ENCODE measurements at places on chromosomes 2 and 18. TPM values are rescaled to one million over a fixed set of nuclear protein-coding genes. Genes with fewer than 3 reads are reported as not detected.

DNA sequence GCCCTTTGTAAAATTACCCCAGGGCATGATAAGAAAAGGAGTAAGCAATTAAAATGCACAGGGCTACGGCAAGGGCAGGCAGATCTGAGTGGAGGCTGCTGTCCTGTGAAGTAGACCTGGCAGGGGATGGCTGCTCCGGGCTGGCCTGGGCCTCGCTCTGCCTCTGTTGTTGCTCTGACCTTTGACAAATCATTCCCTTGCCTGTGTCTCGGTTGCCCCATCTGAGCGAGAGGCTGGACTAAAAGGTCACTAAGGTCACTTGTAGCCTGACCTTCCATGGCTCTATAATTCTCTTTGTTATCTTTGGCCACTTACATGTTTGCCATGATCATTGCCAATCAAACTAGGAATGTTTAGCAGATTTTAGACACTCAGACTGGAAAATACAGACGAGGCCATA, 118.1 kb downstream of the KLHL29 start:
- DNase-seq = no peak

GRCh38 chr2:64861452-64862397, 127.5 kb upstream of the SLC1A4 start:
- DNase-seq = no peak

DNA sequence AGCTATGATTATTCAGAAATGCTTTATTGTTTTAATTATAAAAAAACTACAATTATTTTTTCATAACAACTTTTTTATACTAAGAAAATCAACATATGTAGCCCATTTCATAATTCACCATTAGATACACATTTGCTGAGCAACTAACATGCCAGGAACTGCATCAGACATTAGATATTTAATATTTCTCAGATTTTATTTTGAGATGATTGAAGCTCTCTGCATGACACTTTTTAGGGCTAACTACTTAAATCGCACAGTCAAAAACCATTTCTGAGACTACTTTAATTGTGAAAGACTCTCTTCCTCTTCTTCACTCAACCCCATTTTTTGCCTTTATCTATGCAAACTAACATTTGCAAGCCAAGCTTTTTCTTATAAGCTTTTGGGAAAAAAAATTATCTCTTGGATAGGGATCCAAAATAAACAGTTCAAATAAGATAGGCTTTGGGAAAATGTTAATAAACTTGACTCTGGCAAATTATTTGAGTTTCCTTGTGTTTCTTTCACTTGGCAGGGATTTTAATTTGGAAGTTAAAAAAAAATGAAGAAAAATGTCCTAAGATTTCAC, 9.1 kb upstream of the COL3A1 start:
- DNase-seq = no peak

DNA sequence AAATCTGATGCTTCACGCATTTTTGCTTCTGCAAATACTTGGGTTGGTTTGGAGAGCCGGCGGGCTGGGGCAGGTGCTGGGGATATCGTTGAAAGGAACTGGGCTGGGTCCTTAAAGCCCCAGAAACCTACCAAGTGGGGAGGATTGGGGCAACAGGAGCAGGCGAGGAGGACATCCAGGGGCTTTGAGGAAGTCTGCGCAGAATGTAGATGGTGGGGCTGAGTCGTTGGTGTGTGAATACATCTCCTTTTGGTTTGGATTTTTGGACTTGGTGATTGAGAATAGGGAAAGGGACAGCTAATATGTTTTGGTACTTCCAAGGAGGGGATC, 1.1 kb downstream of the DCC start:
- no peak for DNase-seq

- DNase-seq = no peak
These were observed 173.9 kb downstream of the FHOD3 start for GRCh38 chr18:36471393-36471792.

DNA sequence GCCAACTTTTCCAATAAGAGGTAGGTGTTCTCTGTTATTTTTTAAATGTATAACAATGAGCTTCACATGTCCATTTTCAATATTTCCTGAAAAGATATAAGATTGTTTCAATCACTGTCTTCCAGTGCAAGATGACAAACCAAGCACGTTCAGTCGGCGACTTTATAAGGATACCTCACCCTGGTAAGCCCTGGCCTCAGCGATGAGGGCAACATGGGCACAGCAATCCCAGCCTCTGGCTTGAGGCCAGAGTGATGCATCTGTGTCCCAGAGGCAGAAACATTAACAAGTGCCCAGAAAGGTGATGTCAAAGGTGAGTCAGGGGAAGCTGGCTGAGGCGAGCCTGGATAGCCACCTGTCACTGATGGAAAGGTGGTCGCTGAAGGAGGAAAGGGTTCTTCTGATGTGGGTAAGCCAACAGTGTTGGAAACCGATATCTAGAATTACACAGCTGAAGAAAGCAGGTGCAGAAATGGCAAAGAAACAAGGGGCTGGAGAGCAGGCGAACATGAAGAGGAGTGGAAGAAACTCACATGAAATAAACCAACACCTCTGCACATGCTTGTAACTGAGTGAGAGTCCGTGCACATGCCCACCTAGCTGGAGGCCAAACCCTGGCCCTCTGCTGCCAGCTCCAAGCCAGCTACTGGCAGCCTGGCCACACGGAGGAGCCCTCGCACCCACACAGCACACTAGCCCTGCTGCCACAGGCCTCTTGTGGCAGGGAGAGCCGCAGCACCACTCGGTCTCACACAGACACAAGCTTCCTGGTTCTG, 65.5 kb downstream of the FBXO15 start:
- DNase-seq = no peak

The SLC9A4 gene
- not detected for total RNA-seq

The COX5B gene
- 221 TPM for total RNA-seq

The TDRD15 gene
- total RNA-seq = 0.06 TPM

The EHBP1 gene
- 70.8 TPM for total RNA-seq

The STAT1 gene
- 186 TPM for total RNA-seq

Data from mesenteric fat pad (tissue), 1 donor.